D341Med (cell line): ENCODE measurements at places on chromosomes 11 and 22.

DNA sequence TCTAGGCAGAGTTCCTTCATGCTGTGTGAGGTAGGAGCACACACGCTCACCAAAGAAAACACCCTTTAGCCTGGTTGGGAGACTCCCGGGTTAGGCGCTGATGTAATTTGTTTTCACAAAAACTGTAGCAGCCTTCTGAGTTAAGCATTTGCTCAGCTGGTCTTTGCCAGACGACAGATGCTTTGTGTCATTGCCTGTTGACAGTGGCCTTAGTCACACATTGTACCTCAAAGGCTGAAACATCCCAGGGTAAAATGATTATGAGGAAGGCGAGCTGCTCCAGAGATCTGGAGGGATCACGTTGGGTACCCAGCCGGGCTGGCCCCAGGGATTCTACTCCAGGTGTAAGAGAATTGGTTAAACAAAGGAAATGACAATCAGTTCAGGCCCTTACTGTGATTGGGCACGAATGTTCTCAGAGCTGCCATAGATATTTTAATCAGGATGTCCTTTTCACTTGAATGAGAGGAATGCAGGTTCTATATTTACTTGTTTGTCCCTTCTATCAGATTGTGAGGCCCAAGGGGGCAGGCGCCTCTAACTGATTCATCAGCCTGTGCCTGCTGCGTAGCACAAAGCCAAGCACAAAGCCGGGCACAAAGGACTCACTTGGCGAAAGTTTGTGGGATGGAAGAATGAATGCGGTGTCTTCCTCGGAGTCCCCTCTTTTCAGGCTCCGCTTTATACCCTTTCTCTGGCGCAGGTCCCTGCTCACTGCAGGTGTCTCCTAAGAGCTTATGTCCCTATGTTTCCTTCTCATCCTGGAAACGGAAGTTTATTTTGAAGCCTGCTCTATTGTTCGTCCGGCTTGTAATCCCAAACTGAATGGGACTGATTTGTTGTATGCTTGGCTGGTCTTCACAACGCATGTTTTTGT is 47.1 kb downstream of the ADM start:
- no peak for DNase-seq

DNA sequence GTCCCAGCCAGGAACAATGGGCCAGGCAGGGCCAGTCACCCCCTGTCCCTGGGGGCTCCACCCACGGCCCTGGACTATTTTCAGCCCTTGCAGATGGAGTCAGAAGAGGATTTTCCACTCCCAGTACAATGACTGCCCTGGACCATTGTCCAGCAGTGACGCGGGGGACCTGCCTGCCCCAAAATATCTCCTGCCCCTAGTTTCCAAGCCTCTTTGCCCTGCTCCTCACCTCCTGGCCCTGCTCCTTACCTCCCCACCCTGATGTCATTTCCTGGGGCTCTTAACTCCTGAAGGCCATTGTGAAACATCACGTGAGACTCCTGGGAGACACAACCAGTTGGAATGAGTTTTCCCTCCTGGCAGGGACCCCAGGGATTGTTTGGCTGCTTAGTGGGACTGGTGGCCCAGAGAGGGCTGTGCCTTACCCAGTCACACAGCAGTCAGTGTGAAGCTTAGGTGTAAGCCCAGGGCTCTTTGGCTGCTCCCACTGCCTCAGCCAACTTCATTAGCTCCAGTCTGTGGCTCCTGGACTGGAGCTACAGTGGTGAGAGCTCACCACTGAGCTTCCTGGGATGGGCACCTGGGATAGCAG is 22.2 kb downstream of the P2RY2 start:
- no peak for DNase-seq

GRCh38 chr22:29331213-29331612 is 15.7 kb upstream of the RASL10A start:
- no peak for DNase-seq

GRCh38 chr11:14449302-14449714 is 50.3 kb downstream of the COPB1 start:
- no peak for DNase-seq

DNA sequence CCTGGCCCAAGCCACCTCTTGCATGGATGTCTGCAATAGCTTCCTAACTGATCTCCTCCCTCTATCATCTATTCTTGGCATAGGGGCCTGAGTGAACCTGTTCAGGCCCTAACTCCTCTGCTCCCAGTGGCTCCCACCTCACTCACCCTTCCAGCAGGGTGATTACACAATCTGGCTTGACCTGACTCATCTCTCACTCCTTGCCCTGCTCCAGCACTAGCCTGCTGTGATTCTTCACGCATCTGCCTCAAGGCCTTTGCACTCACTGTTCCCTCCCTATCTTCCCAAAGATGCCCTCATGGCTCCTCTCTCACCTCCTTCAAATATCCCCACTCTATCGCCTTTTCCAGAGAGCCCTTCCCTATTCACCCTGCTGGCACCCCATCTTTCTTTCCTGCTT is 10.5 kb downstream of the SCN4B start:
- DNase-seq, result no peak

DNA sequence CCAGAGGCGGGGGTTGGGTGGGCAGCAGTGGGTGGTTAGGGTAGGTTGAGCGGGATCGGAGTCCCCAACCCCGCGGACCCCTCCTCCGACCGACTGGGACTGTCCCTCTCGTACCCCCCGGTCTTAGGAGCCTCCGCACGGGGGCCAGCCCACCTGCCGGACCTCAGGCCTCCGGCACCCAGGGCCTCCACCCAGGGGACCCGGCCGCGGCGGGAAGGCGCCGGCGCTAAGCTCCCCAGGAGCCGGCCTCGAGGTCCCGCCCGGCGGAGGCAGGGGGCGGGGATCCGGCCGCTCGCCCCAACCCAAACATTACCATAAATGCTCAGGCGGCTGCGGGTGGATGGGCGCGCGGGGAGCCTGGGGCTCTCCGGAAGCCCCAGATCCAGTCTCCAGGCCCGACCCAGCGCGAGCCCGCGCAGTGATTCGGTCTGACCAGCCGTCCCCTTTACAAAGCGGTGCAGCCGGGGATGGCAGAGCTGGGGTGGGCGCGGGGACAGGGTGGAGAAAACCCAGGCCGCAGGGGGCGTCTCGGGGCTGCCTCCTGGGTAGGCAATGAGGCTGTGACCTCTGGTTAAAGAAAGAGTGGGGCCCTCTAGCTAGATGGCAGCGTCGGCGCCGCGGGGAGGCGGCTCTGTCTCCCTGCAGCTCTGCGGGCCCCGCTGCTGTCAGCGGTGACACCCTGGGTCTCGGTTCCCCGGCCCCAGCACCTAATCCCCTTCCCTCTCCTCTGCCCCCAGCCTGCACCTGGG is 4.0 kb upstream of the MCAM start:
- peak; percentile 46 for DNase-seq

- DNase-seq, result no peak
Observed at GRCh38 chr11:36142879-36143278, 146.3 kb downstream of the COMMD9 start.

- peak; percentile 20 for DNase-seq
Observed at GRCh38 chr11:39365809-39366436, 2093.5 kb downstream of the LRRC4C start.

GRCh38 chr11:12043959-12044791 is 35.7 kb upstream of the DKK3 start:
- peak; percentile 79 for DNase-seq

DNA sequence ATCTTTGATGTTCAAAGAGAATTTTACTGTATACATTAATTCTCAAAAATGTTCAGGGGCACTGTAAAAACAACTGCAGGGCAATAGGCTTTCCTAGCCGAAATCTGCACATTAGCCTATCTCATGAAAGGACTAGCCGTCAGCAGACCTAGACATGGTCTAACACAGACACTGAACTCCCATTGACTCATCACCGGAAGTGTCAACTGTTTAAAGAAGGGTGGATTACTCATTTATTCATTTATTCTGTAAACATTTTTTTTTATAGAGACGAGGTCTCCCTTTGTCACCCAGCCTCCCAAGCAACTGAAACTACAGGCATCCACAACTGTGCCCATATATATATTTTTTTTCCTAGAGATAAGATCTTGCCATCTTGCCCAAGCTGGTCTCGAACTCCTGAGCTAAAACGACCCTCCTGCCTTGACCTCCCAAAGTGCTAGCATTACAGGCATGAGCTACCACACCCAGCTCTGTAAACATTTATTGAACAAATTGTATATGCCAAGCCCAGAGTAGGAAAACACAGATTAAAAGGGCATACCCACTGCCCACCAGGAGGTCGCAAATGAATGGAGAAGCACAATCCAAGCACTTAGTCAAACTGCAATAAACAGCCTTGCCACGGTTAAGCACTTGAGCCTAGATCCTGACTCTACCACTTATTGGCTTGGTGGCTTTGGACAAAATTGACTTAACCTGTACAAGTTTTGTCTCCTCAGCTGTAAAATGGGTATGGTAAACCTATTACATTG is 26.6 kb downstream of the RAB30 start:
- DNase-seq, result no peak

DNA sequence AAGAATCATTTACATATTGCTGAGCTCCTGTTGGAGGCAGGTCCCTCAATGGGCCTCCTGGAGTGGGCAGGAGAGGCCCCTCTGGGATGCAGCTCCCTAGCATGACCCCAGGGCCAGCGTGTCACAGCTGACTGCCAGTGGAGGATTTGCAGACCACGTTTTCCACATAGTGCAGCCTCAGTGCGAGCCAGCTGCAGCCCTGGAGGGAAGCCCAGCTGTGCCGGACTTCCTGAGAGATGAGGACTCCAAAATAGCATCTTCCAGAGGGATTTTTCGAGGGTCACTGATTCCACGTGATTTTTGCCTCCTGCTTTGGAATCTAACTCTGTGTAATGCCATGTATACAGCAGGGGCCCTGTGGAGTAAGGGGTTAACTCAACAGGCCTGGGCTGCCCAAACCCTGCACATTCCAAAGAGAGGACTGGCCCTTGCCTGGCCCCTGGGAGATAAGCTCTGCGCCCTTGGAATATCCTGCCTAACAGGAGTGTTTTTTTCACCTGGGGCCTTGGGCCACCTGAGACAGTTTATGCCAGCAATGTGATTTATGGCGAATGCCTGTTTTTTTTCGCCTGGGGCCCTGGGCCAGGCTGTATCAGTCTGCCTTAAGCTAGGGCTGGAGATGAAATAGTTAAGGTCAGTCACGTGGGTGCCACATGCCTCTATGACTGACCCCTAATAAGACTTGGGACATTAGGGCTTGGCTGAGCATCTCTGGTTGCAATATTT is 47.4 kb downstream of the RPS6KA4 start:
- no peak for DNase-seq

GRCh38 chr11:11163236-11163635 is 189.8 kb downstream of the CSNK2A3 start:
- DNase-seq, result no peak

- DNase-seq, result peak; percentile 68
Observed at GRCh38 chr11:123429913-123430720, at the start of gene GRAMD1B. Gene GRAMD1B, plus strand, starts transcription at chr11:123430269. Its CDS starts 524 bp downstream, at chr11:123430793.

- DNase-seq, result no peak
Observed at GRCh38 chr11:104369761-104370160, 205.8 kb upstream of the PDGFD start.

DNA sequence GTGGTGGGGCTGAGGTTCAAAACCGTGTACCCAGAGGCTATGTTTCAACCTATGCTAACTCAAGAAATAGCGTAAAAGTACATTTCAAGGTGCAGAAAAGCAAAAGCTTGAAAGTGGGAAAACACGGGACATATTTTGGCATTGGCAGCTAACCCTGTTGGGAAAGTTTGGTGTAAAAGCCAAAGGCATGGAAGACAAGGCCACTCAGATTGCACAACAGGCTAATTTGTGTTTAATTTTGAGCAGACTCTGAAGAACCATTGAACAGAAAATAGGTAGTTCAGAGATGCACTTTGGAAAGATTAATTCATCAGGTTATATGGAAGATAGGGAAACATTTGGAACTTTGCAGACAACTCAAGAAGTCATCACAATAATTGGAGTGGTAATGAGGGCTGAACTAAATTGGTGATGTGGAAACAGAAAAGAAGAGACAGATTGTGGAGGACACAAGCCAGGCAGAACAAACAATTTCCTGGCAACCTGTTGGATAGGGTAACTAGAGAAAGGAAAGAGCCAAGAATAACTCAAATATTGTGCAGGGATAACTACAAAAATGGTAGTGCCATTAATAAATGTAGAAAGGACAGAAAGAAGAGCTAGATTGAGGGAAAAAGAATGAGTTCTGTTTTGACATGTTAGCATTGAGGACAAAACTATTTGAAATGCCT is 140.5 kb upstream of the PGR start:
- no peak for DNase-seq

DNA sequence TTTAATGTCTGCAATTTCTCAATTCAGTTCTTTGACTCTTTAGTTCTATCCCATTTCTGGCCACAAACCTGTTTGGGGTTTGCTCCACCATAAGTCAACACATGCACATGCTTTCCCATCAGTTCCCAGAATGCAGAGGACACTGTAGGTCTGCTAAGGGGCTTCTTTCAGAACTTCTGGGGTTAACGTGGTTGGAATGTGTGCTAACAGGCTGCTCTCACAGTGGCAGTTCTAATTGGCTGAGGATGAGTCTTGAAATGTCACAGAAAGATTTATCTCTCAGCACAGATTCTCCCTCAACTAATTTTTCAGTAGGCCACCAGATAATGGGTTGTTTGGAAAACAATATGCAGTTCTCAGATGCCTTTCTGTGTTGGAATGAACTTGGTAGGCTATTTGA is 703.4 kb downstream of the NTM start:
- no peak for DNase-seq

DNA sequence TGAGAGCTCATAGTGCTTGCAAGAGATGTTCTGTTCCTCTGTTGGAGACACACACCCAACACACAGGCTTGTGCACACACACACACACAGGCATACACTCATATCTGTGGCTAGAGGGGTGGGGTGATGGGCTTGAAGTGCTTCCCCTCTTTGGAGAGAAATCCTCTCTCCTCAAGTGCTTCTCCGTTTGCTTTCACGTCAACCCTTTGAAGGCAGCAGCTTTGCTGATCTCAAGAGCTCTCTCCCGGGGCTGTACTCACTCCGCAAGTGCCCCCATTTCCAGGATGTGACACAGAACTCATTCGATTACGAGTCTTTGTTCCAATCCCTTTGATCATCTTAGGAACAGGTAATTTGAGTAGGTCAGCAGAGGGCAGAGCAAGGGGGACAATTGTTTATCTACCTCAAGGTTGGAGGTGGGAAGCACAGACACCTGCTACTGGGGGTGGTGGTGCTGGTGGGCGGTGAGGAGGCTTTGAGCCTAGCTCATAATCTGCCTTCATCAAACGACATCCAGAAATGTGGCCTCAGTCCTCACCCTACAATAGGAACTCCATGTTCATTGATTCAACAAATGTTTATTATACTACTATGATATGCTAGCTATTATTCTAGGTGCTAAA is 529.8 kb upstream of the CADM1 start:
- no peak for DNase-seq
